Skin of body (tissue), 3 donors: ENCODE measurements at places on chromosomes 11 and 22.

DNA sequence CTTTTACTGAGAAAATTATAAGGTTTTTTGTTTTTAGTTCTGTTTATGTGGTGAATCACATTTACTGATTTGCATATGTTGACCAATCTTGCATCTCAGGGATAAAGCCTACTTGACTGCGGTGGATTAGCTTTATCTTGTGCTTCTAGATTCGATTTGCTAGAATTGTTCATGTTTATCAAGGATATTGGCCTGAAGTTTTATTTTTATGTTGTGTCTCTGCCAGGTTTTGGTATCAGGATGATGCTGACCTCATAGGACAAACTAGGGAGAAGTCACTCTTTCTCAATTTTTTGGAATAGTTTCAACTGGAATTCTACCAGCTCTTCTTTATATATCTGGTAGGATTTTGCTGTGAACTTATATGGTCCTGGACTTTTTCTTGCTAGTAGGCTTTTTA is 504.8 kb downstream of the ETS1 start:
- DNase-seq: no peak

DNA sequence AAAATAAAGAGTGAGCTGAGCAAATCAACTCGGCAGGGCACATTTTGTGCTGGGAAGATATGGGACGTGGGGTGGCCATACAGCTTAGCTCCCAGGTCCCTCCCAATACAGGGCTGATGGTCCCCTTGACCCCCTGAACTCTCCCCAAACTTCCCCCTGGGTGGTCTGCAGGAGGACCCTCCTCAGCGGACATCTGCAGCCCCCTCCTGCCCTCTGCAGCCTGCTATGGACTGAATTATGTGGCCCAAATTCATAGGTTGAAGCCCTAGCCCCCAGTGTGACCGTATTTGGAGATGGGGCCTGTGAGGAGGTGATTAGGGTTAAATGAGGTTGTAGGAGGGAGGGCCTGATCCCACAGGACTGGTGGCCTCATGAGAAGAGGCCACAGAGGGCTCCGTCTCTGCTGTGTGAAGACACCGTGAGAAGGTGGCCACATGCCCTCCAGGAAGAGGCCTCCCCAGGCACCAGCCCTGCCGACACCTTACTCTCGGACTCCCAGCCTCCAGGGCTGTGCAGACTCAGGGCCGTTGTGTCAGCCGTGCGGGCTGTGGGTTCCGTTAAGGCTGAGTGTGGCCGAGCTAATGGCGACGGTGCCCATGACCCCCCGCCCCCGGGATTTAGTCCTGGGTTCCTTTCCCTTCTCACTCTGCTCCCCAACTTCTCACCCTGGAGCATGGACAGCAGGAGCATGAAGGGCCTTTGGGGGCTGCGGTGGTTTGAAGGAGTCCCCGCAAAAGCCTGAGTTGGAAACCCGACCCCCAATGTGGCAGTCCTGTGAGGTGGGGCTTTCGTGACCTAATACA is 1042.8 kb downstream of the BRD1 start:
- DNase-seq: no peak

DNA sequence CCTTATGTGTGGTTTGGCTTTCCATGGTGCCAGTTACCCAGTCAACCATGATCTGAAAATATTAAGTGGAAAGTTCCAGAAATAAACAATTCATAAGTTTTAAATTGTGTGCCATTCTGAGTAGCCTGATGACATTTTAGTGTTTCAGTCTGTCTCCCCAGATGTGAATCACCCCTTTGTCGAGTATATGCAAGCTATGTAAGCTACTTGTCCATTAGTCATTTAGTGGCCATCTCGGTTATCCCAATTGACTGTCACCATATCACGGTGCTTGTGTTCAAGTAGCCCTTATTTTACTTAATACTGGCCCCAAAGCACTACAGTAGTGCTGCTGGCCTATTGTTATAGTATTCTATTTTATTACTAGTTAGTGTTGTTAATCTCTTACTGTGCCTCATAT is 44.9 kb downstream of the ATG16L2 start:
- DNase-seq: no peak

- no peak for DNase-seq
Observed at GRCh38 chr11:127126986-127127385, 126.4 kb upstream of the KIRREL3 start.

DNA sequence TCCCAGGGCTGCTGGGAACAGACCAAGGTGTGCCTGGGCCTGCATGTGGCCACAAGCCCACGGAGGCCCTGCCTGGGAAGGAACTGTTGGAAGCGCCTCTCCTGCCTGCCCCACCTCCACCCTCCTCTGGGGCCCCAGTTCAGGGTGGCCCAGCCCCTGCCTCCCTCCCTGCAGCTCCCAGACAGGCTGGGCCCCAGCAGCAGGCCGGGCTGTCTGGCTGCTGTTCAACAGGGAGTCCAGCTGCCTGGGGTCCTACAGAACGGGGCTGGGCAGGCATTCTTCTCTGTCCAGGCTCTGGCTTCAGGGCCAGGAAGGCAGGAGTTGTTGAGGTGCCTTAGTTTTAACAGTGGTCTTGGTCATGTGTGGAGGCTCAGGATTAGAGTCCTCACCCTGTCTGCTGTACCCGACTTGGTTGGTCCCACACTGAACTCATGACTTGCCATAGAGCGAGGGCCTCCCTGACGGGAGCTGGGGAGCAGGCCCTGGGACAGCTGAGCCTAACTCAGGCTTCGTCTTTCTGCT is 11.8 kb downstream of the PRDM11 start:
- no peak for DNase-seq

DNA sequence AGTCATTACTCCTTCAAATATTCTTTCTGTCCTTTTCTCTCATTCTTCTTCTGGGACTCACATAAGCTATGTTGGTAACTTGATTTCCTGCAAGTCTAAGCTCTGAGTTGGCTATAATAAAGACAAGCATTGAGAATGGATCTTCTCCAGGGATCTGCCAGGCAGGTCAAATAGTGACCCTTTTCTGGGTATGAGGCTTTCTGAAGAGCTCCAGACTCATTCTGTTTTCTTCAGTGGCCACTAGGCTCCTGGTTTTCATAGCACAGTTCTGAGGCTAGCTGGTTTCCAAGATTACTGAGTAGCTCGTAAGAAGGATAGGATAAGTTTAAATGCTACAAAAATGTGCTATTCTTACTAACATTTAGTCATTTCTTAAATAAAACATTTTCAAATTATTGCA is 38.3 kb downstream of the TMPRSS5 start:
- DNase-seq: no peak

- DNase-seq: no peak
Observed at GRCh38 chr22:37098976-37099591, 10.4 kb downstream of the TMPRSS6 start.
